ENCODE measurements at places on chromosomes 12 and 14. TPM values are rescaled to one million over a fixed set of nuclear protein-coding genes. Genes with fewer than 3 reads are reported as not detected.

RASSF9 gene
- not detected for total RNA-seq

DLK1 gene
- 1.5 TPM for total RNA-seq

BBOF1 gene
- total RNA-seq = 4.0 TPM

CYP27B1 gene
- total RNA-seq = 11.6 TPM

CCDC197 gene
- total RNA-seq = not detected

DNA sequence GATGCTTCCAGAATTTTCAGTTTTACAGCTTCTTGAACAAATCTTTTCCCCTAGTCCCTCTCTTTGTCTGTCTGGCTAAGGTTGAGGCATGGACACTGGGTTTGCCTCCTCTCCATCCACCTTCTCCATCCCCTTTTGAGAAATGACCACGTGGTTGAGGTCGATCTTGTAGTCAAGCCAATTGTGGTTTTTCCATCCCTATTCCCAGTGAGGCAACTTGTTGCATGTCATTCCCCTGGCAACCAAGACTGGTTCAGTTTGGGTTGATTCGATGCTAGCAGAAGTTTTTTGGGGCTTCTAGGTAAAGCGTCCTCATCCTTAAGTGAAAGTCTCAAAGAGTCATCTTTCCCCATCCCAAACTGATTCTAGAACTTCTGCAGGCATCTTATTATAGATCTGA lies 300.8 kb downstream of the APAF1 start:
- no peak for DNase-seq

DNA sequence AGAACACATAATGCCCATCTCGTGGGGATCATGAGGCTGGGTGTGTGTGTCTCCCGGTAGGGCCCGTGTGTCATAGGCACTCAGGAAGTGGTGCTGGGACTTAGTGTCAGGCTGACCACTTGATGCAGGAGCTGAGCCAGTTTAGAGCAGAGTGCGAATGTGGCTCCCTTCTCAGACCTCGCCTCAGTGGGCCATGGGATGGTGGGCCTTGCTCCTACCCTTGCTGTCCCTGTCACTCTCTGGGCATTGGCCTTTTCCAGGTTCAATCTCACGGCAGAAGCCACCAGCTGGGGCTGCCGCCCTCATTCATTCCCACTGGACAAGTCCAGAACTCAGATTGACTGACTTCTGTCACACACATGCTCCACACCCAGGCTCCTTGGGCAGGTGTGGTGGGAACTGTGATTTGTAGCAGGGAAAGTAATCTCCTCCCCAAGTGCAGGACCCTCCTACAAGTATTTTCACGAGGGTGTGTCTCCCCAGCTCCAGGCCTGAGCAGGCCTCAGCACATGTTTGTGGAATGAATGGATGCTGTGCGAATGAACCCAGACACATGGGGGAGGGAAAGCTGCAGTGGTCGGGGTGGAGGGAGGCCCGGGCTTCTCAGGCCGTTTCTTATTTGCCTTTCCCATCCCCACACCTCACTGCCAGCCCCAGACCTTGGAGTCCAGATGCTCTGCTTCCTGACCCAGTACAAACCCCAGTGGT lies 54.9 kb downstream of the BEGAIN start:
- DNase-seq = no peak

- no peak for DNase-seq
Observed at GRCh38 chr14:102608064-102608446, 15.6 kb downstream of the RCOR1 start.

- DNase-seq = peak; percentile 57
Observed at GRCh38 chr14:71720978-71721624, 211.1 kb upstream of the RGS6 start.

DNA sequence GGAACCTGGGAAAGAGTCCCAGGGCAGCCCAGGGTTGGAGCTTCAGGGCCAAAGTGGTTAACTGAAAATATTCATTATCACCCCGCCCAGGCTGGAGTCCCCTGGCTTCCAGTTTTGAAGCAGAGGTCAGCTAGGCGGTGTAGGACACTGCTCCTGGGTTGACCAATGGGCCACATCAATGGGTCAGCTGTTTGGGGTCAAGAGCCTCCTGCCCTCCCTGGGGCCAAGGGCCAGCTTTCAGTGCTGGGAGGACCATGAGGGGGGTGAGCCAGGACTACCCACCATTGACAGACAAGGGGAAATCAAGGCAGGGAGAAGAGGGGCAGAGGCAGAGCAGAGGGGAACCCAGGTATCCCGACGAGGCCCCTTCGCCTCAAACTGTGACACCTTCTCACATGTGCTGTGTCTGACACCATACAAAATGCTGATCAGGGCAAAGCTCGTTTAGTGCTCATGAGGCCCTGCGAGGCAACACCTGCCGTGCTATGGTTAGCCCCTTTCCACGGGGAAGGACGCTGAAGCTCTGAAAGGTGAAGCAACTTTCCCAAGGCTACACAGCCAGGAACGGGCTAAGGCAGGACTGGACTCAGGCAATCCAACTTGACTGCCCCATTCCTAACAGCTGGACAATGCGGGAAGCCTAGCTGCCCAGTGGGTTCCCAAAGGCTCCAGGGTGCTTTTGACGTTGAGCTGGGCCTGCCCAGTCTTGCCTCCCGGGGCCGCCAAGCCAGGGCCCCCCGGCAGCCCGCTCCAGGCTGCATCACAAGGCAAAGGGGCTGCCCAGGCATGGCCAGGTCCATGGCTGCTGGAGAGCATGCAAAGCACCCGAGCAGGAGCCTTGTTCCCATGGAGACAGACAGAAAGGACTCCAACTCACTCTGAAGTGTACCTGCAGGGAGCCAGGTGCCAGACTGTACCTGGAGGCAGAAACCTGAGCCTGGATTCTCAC lies 2.0 kb downstream of the SYNE3 start:
- DNase-seq = no peak

DNA sequence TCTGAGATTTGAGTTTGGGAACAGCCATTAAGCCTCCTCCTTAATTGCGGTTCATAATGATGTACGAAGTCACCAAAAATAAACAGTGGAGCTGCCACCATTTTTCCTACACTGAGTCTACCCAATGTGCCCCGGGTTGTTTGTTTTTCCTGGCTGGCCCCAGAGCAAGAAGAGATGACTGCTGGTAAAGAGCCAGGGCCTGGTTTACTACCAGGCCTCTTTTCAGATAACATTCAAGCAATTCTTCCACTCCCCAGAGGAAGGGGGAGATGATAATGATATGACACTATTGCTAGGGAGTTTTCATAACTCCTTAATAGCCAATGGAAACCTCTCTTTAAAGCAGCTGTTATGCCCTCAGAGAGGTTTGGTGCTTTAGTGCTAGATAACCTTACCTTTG lies 42.3 kb downstream of the BRAP start:
- no peak for DNase-seq
